ENCODE measurements at places on chromosomes 1 and 21.

GRCh38 chr1:155206891-155207805 lies 549 bp downstream of the THBS3 start:
- peak; percentile 73 for DNase-seq

DNA sequence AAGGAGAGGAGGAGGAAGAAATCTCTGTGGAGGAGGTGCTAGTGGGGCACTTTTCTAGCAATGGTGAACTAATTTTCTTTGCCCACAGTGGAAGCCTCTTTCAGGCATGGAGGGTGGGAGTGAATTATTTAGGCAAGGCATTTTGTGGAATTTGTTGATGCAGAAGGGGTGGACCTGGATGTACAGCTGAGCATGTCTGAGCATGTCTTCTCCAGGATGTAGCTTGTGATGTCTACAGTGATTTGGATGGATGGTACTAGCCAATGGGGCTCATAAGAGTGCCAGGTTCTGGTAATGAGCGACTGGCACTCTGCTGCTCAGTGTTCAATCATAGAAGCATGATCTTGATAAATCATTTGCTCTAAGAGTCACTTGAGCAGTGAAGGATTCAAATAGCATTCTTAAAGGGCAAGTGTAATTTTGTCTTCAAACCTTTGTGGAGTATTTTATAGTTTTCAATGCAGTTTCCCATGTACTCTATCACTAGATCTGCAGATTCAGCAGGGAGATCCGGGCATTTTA lies 153.9 kb upstream of the LMO4 start:
- DNase-seq: no peak

- no peak for DNase-seq
Measured at GRCh38 chr21:45476582-45476981, 65.7 kb downstream of the SLC19A1 start.

DNA sequence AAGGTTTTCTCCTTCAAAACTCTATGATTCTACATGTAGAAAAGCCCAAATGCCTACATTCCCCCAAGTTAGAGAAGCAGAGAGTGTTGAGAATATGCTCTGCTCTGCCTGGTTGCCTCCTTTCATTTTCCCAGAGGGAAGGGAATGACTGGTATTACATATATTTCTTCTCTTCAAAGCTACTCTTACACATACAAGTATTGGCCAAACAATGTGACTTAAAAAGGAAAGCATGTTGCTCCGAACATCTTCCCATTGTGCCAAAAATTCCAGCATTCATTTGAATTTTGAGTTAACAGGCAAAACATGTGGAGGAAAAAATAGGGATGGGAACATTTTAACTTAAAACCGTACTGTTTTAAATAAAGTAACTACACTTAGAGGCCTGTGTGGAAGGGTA lies 125.2 kb downstream of the COQ8A start:
- no peak for DNase-seq
